ENCODE measurements at places on chromosomes 16 and 17.

- DNase-seq: no peak
Observed at GRCh38 chr16:14405611-14406537, 224.2 kb downstream of the PARN start.

GRCh38 chr17:50689956-50690886, 17.5 kb downstream of the ANKRD40 start:
- no peak for DNase-seq

GRCh38 chr17:3038941-3039340, 24.5 kb downstream of the OR1D5 start:
- no peak for DNase-seq

DNA sequence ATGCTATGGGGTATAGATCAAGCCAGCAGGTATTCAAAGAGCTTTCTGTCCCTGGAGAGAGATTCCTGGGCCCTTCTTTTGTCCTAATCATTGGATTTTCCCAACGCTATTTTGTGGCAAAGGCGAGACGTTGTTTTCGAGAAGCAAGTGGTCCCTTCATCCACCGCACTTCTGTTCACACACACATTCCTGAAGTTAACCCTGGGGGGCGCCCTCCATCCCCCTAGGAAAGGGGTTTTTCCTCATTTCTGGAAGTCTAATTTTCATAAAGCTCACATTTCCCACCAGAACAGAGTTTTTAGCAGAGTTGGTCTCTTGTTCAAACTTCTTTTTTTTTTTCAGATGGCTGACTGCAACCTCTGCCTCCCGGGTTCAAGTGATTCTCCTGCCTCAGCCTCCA, 11.9 kb downstream of the SCGB1C2 start:
- DNase-seq: no peak

DNA sequence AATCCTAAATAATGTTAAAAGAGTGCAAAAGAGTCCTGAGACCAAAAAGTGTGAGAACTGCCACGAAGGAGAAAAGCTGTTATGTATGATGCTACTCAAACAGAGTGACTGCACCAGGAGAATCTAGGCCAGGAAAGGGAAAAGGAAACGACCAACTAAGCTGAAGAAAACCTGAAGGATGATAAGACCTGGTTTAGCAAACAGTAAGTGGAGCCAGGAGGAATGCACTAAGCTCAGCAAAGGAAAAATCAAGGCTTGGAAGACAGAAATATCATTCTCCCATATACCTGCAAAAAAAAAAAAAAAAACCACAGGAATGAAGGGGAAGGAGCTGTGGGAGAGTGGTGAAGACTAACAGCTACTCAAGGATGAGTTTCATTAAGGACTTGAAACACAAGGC, 21.1 kb downstream of the CMC2 start:
- DNase-seq: no peak

GRCh38 chr17:61324950-61325349, 74.7 kb upstream of the TBX2 start:
- no peak for DNase-seq

DNA sequence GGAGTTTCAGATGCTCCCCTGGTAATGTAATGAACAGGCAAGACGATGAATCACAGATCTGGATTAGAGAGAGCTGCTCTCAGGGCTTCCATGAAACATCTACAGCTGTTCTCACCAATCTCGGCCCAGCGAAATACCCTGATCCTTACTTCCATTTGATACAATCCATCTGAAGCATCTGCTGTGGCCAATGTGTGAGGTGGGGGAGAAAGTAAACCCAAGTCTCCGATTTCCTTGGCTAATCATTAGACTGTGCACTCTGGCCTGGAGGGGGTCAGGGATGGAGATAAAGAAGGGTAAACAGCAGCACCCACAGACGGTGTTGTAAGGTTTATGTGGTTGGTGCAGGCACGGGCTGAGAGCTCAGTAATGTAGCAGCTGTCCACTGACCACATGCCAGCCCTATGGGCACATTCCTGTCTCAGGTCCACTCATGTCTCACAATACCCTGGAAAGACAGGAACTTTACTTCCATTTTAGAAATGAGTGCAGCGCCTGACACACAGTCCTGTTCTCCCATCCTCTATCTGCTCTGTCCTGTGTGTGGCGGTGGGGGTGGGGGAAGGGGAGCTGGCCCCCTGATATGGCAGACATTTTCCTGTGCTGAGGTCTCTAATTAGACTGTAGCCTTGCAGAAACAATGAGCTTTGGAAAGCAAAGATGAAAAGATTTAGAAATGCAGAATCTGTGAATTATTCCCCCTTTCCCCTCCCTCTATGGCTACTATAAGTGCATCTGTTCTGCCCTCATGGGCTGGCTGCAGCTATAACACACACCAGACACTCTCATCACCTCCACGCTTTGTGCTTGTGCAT, 48.3 kb upstream of the ERN1 start:
- no peak for DNase-seq

DNA sequence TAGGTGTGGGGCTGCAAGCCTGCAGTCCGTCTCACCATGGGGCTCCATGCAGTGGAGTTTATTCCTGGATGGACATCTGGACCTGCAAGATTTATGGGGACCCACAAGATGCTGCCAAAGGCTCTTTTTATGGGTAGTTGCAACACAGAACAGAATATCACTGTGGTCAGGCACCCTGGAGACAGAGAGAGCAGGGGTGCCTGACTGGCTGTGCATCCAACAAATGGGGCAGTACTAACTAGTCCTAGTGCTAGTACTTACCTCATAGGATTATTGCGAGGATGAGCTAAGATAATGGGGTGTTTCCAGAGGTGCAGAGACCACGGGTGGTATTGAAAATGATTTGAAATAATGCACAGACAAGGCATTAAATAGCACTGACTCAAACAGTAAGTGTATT, 42.4 kb upstream of the MMP2 start:
- no peak for DNase-seq

DNA sequence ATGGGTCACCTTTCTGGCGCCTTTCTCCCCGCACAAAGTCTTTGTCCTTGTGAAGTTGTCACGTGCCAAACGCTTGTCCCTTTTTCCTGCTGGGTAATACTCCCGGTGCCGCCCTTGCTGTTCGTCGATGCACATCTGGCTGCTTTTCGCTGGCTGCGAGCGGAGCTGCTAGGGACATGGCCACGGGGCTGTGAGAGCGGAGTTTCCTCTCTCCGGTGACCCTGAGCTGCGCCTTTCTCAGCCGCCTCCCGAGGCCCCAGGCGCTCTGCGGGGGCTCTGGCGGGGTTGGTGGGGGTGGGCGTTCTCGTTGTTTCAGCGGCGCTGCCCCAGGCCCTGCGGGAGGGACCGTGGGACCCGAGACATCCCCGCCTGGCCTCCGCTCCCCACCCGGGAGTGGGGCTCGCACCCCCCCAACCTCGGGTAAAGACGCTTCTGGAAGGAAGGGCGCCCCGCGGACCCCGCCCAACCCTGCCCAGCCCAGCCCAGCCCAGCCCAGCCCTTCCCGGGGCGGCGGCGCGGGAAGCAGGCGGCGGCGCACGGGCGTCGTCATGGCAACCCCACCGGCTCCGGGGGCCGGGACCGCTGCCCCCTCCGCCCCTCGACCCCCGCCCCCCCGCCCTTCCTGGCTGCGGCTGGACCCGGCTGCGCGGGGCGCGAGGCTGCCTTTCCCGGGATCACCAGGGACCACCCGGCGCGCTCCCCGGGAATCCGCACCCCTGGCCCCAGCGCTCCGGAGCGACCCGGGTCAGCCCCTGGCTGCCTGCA, 12.3 kb downstream of the CHMP6 start:
- no peak for DNase-seq

- no peak for DNase-seq
Observed at GRCh38 chr16:9159839-9160550, 68.6 kb downstream of the HAPSTR1 start.

- DNase-seq: no peak
Observed at GRCh38 chr16:60582528-60582927, 1453.7 kb downstream of the CDH8 start.

- no peak for DNase-seq
Observed at GRCh38 chr16:30149250-30149930, 26.4 kb upstream of the MAPK3 start.

- no peak for DNase-seq
Observed at GRCh38 chr17:8695241-8695640, 49.4 kb downstream of the CCDC42 start.

- peak; percentile 62 for DNase-seq
Observed at GRCh38 chr17:58344791-58345157, 7.2 kb downstream of the SUPT4H1 start.

GRCh38 chr16:84029297-84030047, 13.1 kb downstream of the SLC38A8 start:
- no peak for DNase-seq

DNA sequence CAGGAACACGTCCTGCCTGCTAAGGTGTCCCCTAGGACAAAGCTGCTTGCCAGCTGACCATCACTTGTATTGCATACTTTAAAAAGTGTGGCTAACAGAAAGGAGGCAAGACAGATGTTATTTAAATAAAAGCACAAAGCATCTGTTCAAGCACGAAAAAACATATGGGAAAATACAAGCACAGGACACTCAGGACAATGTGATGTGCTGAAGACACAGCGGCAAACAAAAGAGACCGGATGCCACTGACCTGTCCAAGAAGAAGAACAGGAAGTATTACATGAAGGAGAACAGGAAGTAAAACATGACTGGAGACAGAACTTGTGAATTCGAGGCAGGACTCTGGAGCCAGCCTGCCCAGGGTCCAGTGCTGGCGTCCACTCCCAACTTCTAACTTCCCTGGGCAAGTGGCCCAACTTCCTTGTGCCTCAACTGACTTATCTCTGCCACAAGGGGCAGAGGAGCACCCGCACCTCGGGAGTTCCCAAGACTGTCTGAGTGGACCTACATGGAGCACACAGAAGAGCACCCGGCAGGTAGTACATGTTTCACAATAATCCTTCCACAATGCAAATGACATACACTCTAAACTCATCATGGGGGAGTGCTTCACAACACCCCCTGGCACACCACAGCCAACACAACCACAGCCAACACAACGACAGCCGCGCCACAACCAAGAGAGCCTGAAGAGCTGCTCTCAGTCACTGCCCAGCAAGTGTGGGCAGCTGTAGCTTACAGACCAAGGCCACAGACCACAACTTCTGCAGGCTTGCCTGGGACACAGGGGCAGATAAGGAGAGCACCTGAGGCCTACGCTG, 36.6 kb downstream of the ANKRD11 start:
- no peak for DNase-seq

GRCh38 chr16:23317266-23317661, 15.2 kb downstream of the SCNN1B start:
- no peak for DNase-seq

DNA sequence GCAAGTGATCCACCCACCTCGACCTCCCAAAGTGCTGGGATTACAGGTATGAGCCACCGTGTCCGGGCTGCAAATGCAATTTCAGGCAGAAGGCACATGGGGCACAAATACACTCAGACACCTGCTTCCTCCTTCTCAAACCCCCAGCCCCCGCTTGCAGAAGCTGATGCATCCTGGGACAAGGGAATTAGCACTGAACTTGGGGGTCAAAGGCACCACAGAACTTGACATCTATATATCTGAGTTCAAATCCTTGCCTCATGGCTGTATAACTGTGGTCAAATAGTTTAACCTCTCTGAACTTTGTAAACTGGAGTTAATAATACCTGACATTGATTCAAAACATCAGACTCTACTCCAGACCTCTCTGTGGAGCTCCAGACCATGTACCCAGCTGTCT, 4.1 kb upstream of the ARL5C start:
- no peak for DNase-seq
